T-helper 1 cell (primary cell): ENCODE measurements at places on chromosomes 11 and 22.

- DNase-seq: no peak
Measured at GRCh38 chr11:83159902-83160865, 3.3 kb downstream of the PCF11 start.

DNA sequence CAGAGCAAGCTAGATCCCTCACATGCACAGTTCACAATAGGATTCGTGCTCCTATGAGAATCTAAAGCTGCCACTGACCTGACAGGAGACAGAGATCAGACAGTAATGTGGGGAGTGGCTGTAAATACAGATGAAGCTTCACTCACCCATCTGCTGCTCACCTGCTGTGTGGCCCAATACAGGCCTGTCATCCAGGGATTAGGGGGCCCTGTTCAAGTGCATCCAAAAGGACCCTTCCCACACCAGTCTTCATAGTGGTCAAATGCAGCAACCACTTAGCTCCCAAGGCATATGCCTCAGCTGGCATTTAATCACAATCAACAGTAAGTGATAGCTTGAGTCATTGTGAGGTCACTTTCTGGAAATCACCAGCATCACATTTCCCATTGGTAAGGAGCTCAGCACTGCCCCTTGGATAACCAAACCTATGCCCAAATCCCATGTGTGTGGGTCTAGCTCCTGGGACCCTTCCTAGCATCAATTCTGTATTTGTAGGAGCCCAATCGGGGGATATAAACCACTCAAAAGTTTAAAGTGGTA, 65.6 kb downstream of the OR4C45 start:
- no peak for DNase-seq

DNA sequence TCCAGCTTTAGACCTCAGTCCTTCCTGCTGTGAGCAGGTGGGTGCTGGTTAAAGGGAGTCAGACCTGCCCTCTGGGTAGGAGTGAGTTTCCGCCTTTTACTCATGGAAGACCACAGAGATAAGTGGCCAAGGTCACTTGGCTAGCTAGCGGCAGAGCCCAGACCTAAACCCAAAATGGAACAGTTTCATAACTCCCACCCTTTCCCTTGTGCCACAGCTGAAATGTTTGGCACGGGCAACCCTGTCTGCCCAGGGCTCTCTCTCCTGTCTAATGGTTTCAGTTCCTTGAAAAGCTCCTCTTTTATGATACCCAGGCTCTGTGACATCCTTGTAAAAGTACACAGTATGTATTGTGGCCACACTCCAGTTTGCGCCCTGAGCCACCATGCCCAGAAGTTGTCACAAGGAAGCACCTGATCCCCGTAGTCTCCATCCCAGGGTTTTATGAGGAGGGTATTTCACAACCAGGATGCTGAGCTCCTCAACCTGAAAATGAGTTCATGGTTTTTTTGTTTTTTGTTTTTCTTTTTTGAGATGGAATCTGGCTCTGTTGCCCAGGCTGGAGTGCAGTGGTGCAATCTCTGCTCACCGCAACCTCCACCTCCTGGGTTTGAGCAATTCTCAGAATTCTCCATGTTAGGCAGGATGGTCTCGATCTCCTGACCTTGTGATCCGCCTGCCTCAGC, 5.1 kb downstream of the MB start:
- no peak for DNase-seq

- no peak for DNase-seq
Measured at GRCh38 chr22:33519071-33519973, 401.0 kb downstream of the LARGE1 start.

- DNase-seq: no peak
Measured at GRCh38 chr11:37203006-37203405, 605.0 kb upstream of the RAG2 start.

DNA sequence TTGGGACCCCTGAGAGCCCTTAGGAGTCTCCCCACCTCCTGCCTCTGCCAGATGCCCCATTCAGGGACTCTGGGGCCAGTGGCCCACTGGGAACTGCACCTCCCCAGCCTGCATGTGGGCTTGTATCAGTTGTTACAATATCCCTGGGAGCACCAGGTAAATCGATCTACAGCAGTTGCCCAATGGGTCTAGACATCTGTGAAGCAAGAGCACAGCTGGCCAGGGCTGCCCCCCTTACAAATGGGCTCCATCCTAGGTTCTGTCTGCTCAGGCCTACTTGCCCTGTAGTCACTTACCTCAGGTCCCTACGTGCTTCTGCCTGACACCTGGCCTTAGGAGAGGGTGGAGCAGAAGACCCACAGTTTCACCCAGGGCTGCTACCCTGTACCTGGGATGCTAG, 62.7 kb downstream of the HIRA start:
- DNase-seq: no peak

GRCh38 chr11:119222891-119223290, 16.8 kb downstream of the CBL start:
- no peak for DNase-seq
